HS-5 (cell line): ENCODE measurements at places on chromosomes 2 and 18.

- DNase-seq, result no peak
Observed at GRCh38 chr2:61909116-61909515, 3.6 kb downstream of the COMMD1 start.

DNA sequence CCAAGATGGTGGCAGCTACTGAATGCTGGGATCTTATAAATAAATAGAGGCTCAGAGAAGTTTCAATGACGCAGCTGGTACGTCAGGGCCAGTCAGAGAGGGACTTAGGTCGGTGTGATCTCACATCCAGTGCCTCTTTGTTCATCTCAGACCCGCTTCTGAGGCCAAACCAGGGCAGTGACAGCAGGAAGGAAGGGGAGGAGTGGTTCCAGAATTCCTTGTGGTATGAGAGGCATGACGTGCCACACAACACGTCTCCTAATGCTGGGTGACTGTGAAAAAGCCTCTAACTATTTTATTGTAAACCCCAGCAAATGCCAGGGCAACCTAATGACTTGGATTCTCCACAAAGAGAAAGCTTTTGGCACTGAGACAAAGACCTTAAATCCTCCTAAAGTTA is 423.3 kb downstream of the LPIN1 start:
- DNase-seq, result no peak

GRCh38 chr2:157995117-157995516 is 106.6 kb upstream of the UPP2 start:
- DNase-seq, result no peak

- no peak for DNase-seq
Observed at GRCh38 chr2:10404324-10405143, 43.6 kb downstream of the ODC1 start.

DNA sequence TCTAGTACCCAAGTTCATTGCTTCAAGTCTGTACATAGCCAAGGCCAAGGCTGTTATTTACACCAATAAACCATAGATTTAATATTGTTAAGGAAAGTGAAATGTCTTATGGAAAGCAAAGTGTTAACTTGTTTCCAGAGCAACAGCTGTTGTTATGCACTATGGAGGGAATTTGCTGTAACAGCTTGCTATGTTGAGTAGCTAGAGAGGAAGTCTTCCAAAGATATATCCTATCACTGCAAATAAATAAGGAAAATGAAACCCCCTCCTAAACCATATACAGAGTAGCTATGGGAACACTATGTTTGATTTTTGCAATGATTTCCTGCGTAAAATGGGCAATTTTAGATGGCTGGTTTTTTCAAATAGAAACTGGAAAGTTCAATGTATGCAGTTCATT is 21.1 kb downstream of the TMEM182 start:
- no peak for DNase-seq

DNA sequence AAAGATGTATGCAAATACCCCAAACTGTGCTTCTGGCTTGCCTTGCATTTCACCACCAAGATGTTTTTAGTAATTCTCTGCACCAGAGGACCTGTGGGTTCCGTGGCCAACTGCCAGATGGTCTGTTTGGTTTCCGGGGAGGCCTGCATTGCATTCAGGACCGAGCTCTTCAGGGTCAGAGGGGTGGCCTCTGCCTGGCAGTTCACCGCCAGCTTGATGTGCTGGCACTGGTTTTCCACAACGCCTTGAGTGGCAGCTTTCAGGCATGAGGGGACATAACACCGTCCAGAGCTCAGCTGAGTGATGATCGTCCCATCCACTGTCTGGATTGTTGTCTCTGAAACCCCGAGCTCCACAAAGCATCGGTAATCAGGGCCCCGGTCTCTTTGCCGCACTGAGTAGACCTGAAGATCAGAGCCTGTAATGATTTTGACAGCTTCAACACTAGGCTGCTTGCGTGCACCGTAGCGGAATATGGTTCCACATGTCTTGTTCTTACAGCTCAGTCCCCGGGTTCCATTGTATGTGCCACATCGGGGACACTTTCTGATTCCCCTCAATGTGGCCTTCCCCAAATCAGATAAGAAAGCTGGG is 9.4 kb downstream of the C2orf42 start:
- no peak for DNase-seq

- DNase-seq, result no peak
Observed at GRCh38 chr2:163246135-163246534, 407.6 kb upstream of the KCNH7 start.

DNA sequence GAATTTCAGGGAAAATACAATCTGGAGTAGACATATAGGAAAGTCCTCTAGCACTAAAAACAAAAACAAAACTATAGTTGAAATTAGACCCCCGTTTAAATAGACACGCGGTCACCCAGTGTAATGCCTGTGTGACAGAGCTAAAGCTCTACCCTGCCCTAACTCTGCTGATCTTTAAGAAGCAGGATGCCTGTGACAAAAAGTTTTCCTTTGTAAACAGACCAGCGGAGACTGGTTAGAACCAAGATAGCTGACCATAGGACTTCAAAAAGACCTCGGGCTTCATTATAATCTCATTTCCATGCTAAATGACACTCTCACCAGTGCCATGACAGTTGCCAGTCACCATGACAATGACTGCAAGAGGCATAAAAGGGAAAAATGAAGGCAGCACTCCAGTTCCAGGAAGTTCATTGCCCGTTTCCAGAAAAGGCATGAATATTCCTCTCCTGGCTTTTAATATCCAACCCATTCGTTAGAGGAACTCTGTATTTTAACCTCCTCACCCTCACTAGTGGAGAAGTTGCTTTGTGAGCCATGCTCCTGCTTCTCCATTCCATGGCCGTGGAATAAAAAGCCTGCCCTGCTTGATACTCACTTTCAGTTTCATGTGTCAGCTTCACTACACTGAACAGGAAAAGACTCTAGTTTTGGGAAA is 157.2 kb upstream of the COPS8 start:
- DNase-seq, result no peak

- DNase-seq, result no peak
Observed at GRCh38 chr2:103437161-103437560, 675.3 kb downstream of the TMEM182 start.

DNA sequence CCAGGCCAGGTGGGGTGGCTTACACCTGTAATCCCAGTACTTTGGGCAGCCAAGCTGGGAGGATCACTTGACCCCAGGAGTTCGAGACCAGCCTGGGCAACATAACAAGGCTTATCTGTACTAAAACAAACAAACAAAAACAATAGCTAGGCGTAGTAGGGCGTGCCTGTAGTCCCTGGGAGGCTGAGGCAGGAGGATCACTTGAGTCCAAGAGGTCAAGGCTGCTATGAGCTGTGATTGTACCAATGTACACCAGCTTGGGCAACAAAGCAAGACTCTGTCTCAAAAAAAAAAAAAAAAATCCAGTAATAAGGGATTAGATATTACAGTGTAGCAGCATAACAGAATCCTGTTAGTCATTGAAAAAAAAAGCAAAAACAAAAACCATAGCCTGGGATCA is 223.2 kb upstream of the FOSL2 start:
- no peak for DNase-seq

DNA sequence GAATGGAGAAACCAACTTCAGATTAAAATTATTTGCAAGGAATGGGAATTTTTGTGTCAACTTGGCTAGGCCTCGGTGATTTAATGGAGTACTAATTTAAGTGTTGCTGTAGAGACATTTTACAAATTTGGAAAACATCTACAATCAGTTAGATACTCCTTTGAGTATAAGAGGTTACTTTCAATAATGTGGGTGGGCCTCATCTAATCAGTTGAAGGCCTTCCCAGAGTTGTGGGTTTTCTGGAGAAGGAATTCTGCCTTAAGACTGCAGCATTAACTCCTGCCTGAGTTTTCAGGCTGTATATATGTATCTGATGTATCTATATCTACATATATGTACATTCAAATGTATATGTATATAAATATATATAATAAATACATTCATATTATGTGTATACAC is 47.6 kb upstream of the ABCA12 start:
- no peak for DNase-seq

DNA sequence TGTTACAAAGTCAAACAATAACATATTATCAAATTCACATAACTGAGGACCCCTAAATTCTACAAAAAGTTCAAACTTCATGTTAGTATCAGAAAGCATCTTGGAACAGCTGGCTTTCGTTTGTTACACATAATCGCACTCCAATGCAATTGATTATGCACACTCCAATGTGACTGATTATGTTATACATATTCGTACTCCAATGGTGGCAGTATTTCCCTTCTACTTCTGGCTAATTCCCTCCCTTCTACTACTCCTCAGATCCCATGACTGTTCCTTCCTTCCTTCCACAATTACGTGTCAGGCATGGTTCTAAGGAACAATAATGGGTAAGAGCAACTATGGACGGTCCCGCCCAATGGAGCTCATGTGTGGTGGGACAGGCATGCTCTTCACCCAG is 137.1 kb upstream of the CCDC150 start:
- DNase-seq, result no peak

DNA sequence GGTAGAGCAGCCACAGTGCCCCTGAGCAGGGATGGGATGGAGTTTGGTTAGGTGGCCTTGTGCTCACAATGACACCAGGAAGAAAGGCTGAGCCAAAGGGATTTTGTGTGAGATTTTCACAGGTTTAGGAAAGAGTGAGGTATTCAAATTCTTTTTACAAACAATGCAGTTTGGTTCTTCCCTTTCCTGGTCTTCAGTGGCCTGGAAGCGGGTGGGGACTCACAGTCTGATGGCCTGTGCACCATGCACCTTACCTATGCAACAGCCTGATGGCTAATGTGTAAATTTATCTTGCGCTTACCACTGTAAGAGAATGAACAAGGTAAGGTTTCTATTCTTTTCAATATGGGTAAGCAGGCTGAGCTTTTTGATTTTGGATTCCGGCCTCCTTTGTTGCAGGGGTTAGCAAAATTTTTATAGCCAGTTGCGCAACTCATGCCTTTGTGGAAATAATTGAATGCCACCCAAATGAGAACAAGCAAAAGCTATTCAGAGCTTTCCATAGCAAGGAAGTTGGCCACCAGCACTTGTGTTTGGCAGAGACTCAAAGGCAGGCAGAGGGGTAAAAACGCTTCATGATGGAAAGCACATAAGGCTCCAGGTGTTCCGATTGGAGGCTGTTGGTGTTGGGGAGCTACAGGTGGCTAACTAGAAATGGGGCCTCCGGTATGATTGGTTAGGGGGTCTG is 23.8 kb upstream of the IL1R2 start:
- DNase-seq, result no peak

DNA sequence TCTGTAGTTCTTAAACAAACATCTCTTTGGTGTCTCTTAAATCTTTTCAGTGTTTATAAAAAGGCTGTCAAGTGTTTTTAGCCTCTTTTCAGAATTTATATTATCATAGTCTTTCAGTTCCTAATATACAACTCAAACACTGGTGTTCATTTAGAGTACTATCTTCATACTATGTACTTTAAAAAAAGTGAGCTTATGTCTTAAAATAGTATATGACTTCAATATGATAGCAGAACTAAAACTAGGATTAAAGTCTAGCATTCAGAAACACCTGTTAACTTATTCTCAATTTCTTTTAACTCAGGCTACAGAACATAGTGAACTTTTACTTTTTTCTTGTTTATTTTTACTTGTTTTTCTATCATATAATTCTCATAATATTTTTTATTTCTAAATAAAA is 14.7 kb upstream of the IKZF2 start:
- no peak for DNase-seq

- DNase-seq, result no peak
Observed at GRCh38 chr2:112153179-112153490, 14.9 kb downstream of the FBLN7 start.

- no peak for DNase-seq
Observed at GRCh38 chr2:107001062-107001461, 115.1 kb upstream of the ST6GAL2 start.

- DNase-seq, result no peak
Observed at GRCh38 chr2:204064119-204064518, 127.6 kb downstream of the ICOS start.

DNA sequence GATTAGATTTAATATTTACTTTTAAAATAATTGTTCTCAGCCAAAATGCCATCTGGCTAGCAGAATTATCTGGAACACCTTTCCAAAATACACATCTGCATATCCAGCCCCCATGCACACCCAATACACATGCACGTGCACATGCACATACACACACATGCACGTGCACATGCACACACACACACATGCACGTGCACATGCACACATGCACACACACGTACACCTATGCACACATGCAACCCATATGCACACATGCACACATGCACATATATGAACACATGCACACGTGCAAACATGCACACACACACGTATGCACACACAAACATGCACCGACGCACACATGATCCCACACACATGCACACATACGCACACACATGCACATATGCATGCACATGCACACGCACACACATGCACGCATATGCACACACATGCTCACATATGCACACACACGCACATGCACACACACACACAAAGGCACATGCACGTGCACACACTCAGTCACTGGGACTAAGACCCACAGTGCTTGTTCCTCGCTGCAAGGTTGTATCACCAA is 53.5 kb downstream of the COPS8 start:
- DNase-seq, result no peak

GRCh38 chr18:57846258-57846657 is 43.1 kb upstream of the ATP8B1 start:
- DNase-seq, result peak; percentile 58

DNA sequence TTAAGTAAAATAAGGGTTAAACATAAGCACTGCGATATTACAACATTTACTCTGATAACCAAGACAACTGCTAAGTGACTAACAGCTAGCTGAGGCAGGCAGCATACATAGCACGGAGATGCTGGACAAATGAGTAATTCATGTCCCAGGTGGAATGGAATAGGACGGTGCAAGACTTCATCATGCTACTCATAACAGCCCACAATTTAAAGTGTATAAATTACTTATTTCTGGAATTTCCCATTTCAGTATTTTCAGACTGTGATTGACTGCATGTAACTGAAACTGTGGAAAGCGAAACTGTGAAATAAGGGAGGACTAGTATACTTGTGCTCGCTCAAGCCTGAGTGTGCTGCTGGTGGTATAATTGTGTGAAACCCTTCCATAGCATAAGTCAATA is 12.9 kb downstream of the IER3IP1 start:
- DNase-seq, result no peak

GRCh38 chr2:17581831-17582230 is 41.3 kb downstream of the VSNL1 start:
- DNase-seq, result no peak

DNA sequence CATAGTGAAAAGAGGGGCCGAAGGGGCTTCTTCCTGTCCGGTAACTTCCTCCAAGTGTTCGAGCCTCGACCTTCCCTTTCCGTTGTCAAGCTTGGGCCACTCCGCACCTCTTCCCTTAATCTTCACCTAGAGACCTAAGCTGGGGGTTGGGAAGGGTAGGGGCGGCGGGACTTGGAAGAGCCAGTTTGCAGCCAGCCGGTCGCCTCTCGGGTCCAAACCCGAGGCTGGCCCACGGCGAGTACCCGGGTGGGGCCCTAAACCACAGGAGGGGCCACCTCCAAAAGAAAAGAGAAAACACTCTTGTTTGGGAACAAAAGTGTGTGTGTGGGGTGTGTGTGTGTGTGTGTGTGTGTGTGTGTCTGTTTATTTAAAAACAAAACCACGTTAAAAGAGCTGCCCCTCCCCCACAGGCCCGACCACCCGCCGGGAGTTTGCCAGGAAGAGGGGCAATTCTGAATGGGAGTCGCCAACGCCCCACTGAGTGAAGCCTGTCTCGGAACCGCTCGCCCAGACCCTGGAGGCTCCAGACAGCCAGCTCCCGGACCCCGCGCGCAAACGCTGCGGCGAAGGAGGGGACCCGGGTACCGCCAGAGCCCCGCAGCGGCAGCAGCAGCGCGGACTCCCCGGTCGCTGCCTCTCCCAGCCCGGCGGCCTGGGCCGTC is 488 bp upstream of the RHOB start:
- no peak for DNase-seq

GRCh38 chr18:58570360-58571064 is 58.4 kb downstream of the ALPK2 start:
- no peak for DNase-seq
